Activated T-helper 17 cell treated with anti-CD3 and anti-CD28 coated beads, Interleukin-2, amount 50 U/mL, for 72 hours (primary cell): ENCODE measurements at places on chromosomes 4 and X. TPM values are rescaled to one million over a fixed set of nuclear protein-coding genes. Genes with fewer than 3 reads are reported as not detected.

DNA sequence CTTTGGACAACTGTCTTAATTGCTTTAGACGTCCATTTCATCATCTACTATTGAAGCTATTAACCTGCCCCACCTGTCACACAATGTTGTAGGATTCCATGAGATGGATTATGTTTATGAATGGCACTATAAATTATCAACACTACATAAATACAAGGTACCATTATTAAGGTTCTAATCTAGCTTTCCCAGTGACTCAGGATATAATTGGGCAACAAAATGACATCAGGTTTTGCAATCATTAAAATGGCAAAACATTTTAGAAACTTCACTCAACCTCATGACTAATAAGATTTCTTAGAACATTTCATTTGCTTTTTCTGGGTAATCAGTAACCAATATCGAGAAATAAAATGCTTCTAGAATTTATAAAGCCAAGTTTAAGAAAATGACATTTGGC is 9.2 kb downstream of the HOPX start:
- no peaks in the 10 kb centered on the region for H3K36me3 ChIP-seq
- no peak overlapping the region for H3K4me3 ChIP-seq
- H3K27me3 ChIP-seq, result no peaks in the 10 kb centered on the region

- H3K4me3 ChIP-seq, result peak overlapping the region; percentile 73
- H3K27me3 ChIP-seq, result no peaks in the 10 kb centered on the region
- ATAC-seq, result peak; percentile 95
These were observed 12.6 kb downstream of the RUFY3 start for GRCh38 chr4:70734168-70734954.

DNA sequence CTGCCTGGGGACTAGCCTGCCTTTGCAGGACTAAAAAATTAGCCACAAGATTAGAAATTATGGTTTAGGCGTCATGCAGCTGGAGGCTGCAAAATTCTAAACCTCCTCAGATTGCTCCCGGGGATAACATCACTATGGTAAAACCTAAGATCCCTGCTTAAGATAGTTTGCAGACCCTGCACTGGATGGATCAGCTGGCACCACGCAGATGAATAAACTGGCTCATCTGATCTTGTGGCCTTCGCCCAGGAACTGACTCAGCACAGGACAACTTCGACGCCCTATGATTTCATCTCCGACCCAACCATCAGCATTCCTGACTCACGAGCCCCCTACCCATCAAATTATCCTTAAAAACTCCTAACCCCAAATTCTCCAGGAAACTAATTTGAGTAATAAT is 482.4 kb downstream of the SPRY1 start:
- H3K27ac ChIP-seq, result no peak overlapping the region
- H3K4me1 ChIP-seq, result peaks cover 4% of the 10 kb centered on the region
- no peak for ATAC-seq
- no peak overlapping the region for H3K4me3 ChIP-seq
- no peaks in the 10 kb centered on the region for H3K36me3 ChIP-seq

- H3K4me3 ChIP-seq, result no peak overlapping the region
- ATAC-seq, result no peak
- no peak overlapping the region for H3K27ac ChIP-seq
These were observed 15.5 kb downstream of the PRRG1 start for GRCh38 chrX:37364666-37365065.

DNA sequence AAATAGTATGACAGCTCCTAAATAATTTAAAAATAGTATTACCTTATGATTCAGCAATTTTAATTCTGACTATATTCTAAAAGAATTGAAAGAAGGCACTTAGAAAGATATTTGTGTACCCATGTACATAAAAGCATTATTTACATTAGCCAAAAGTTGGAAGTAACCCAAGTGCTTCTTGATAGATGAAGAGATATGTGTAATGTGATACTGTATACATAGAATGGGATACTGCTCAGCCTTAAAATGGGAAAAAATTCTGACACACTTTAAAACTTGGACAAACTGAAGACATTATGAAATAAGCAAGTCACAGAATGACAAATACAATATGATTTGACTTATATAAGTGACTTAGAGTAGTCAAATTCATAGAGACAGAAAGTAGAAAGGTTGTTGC is 112.2 kb downstream of the IDS start:
- no peak overlapping the region for H3K4me3 ChIP-seq
- no peak for ATAC-seq
- H3K4me1 ChIP-seq, result no peaks in the 10 kb centered on the region
- H3K36me3 ChIP-seq, result no peaks in the 10 kb centered on the region

MAGEA9B gene
- total RNA-seq, result not detected
